MM.1S (cell line): ENCODE measurements at places on chromosomes 7 and 10.
A peak's percentile ranks its signal among the peaks of the same experiment; 100 is the strongest.

GRCh38 chr10:113600569-113600968, 47.7 kb downstream of the HABP2 start:
- H3K4me3 ChIP-seq: no peak overlapping the region
- H3K27me3 ChIP-seq: no peaks in the 10 kb centered on the region
- DNase-seq: no peak
- H3K4me1 ChIP-seq: no peaks in the 10 kb centered on the region

DNA sequence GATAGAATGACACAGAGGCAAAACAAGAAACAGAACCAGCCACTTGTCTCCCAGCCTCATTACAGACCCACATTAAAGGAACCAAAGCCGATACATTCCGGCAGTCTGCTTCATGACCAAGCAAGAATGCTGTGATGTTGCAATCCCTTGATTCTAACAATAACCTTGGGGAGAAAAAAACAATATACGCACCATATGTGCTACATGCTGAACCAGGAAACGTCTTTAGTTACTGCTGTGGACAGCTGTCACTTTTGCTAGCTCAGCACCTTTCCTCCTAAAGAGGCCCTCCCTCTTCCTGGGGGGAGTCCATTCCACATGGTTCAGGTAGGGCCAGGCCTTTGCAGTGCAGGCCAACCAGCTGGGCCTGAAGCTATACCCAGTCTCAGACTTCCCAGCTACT, 79.1 kb downstream of the PRTFDC1 start:
- peak overlapping the region; percentile 70; the same call in 1 of the 2 replicates for H3K27ac ChIP-seq
- DNase-seq: peak; percentile 88
- H3K4me1 ChIP-seq: peaks cover 9% of the 10 kb centered on the region
- H3K4me3 ChIP-seq: no peak overlapping the region
- no peaks in the 10 kb centered on the region for H3K36me3 ChIP-seq
- no peaks in the 10 kb centered on the region for H3K27me3 ChIP-seq

DNA sequence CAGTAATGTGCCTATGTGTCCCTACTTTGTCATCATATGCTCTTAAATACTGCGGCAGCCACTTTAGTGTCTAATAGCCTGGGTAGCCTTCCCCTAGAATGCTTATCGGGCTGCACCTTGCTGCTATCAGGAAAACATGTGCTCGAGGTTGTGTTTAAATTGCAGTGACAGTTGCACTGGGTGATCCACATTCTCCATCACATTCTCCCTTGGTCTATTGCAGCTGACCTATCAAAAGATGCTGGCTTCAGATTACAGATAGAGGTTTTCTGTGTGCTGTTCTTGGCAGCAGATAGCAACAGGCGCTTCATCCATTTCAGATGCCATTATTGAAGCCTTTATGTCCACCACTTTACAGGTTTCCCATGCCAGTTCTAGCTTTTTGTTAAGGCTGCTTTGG, 130.1 kb upstream of the MDFIC start:
- H3K4me3 ChIP-seq: no peak overlapping the region
- no peaks in the 10 kb centered on the region for H3K36me3 ChIP-seq

DNA sequence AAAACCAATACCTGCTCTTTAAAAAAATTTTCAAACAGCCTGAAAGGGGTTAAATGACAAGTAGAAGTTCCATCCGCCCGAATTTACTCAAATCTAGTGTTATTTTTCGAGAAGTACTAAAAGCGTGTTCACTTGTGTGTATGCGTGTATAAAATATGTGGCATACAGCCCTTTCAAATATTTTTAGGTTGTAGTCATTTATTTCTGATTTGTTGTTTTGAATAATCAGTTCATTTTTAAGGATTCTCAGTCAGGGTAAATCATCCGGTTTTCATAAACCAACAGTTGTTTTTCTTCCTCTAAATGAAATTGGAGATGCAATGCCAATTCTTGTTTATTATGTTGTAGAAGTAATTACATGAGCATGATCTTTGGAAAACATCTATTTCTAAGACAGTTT, 6.9 kb upstream of the SUN1 start:
- no peaks in the 10 kb centered on the region for H3K27me3 ChIP-seq
- no peak overlapping the region for H3K27ac ChIP-seq
- H3K36me3 ChIP-seq: peaks cover 12% of the 10 kb centered on the region
- peaks cover 2% of the 10 kb centered on the region for H3K4me1 ChIP-seq

DNA sequence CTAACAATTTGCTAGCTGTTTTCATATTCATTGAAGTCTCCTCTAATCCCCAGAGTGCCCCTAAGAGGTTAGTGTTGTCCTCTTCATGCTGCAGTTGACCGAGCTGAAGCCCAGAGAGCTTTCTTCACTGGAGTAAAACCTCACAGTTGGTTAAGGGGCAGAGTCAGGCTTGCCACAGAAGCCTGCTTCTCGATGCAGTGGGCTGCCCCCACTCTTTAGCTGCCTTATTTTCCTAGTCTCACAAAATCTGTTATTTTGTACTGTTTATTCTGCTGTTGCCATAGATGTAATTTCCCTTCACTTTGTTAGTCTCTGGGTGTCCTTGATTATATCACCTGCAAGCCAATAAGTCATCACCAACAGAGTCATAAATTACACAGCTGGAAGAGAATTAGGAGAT, 56.3 kb upstream of the ZPBP start:
- no peaks in the 10 kb centered on the region for H3K36me3 ChIP-seq
- DNase-seq: no peak
- peaks cover 10% of the 10 kb centered on the region; the same call in 1 of the 2 replicates for H3K4me1 ChIP-seq
- no peaks in the 10 kb centered on the region for H3K27me3 ChIP-seq

GRCh38 chr7:2071133-2071832, 161.5 kb downstream of the MAD1L1 start:
- H3K27ac ChIP-seq: no peak overlapping the region
- no peak overlapping the region for H3K4me3 ChIP-seq
- H3K4me1 ChIP-seq: no peaks in the 10 kb centered on the region
- DNase-seq: no peak

GRCh38 chr7:14666913-14667312, 235.6 kb downstream of the DGKB start:
- no peaks in the 10 kb centered on the region for H3K27me3 ChIP-seq
- no peak overlapping the region for H3K27ac ChIP-seq
- H3K4me1 ChIP-seq: 0 out of 2 replicates have a peak, but pooled peaks cover 6% of the 10 kb centered on the region
- no peak overlapping the region for H3K4me3 ChIP-seq

GRCh38 chr10:492836-493235, 196.6 kb downstream of the DIP2C start:
- H3K4me1 ChIP-seq: no peaks in the 10 kb centered on the region
- no peak overlapping the region for H3K27ac ChIP-seq
- no peak overlapping the region for H3K4me3 ChIP-seq

- H3K4me1 ChIP-seq: no peaks in the 10 kb centered on the region
- H3K4me3 ChIP-seq: no peak overlapping the region
- H3K27me3 ChIP-seq: peaks cover 89% of the 10 kb centered on the region
- DNase-seq: no peak
- no peaks in the 10 kb centered on the region for H3K36me3 ChIP-seq
These were observed 193.0 kb upstream of the SHH start for GRCh38 chr7:156005202-156005691.

GRCh38 chr10:1747590-1748157, 10.3 kb upstream of the ADARB2 start:
- H3K36me3 ChIP-seq: no peaks in the 10 kb centered on the region
- H3K4me1 ChIP-seq: no peaks in the 10 kb centered on the region
- no peak overlapping the region for H3K27ac ChIP-seq
- H3K4me3 ChIP-seq: no peak overlapping the region
- no peaks in the 10 kb centered on the region for H3K27me3 ChIP-seq

GRCh38 chr10:96238646-96239623, 32.4 kb downstream of the BLNK start:
- no peak overlapping the region for H3K27ac ChIP-seq
- no peaks in the 10 kb centered on the region; the same call in 1 of the 2 replicates for H3K36me3 ChIP-seq
- no peak overlapping the region for H3K4me3 ChIP-seq
- no peaks in the 10 kb centered on the region for H3K4me1 ChIP-seq
- DNase-seq: no peak

- H3K27ac ChIP-seq: no peak overlapping the region
- no peak for DNase-seq
- H3K4me1 ChIP-seq: peaks cover 11% of the 10 kb centered on the region; the same call in 1 of the 2 replicates
- H3K36me3 ChIP-seq: 0 out of 2 replicates have a peak, but pooled peaks cover 12% of the 10 kb centered on the region
- H3K27me3 ChIP-seq: no peaks in the 10 kb centered on the region
- H3K4me3 ChIP-seq: no peak overlapping the region
These were observed 39.4 kb downstream of the CHST15 start for GRCh38 chr10:124053971-124054370.

DNA sequence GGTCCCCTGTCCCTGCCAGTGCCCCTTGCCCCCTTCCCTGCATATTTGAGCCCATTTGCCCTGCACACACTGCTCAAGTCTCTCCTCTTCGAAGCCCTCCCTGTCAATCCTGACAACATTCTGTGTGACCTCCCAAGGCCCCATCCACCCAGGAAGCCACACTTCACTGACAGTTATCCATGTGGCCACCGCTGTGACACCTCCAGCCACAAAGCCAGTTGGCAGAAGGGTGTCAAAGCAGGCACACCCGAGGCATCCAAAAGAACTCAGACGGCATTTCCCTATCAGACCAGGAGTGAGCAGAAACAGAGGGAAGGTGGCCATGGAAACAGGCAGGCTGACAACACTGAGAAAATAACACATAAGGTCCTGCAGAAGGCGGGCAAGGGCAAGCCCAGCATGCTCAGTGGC, 4.6 kb downstream of the POLM start:
- no peak overlapping the region for H3K27ac ChIP-seq
- no peaks in the 10 kb centered on the region for H3K4me1 ChIP-seq
- H3K36me3 ChIP-seq: no peaks in the 10 kb centered on the region
- no peak for DNase-seq
- no peak overlapping the region for H3K4me3 ChIP-seq

DNA sequence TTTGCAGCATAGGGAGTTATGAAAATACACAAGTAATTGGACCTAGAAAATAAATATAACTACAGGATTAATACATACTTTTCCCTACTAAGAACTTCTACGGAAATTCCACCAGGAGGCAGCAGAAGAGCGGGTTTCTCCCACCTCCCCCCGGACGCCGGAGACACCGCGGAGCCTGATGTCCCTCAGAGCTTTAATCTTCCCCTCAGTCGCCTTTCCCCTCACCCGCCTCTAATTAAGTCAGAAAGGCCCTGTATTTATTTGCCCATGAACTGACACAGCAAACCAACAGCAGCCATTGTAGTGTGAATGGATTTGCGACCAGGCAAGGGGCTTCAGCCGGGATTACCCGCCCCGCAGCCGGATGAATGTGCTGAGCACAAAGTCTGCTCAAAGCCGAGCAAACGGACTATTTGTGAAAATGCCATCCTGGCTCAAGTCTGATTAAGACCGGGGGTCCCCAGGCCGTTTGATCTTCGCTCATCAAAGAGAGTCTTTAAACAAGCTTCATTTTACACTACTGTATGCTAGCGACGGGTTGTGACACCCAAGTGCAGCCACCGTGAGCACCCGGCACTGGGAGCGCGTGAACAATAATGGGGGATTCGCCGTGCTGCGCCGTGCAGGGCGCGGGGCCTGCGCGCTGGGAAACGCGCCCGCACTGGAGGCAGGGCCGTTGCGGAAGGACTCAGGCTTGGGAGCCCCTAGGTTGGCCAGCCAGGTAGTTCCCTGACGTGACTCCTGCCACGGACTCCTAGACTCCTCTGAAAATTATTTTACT, 5.6 kb upstream of the DKK1 start:
- DNase-seq: peak; percentile 70
- peak overlapping the region; percentile 73 for H3K4me3 ChIP-seq
- no peaks in the 10 kb centered on the region for H3K36me3 ChIP-seq
- H3K27ac ChIP-seq: no peak overlapping the region

GRCh38 chr10:133357285-133358161, at the start of gene FUOM:
Gene FUOM (minus strand): TSS chr10:133358019. CDS start chr10:133358007, 12 bp downstream.
- peaks cover 12% of the 10 kb centered on the region for H3K27me3 ChIP-seq
- H3K27ac ChIP-seq: no peak within 1 kb of the TSS
- H3K36me3 ChIP-seq: no peaks in the 10 kb centered on the region
- DNase-seq: no peak
- H3K4me1 ChIP-seq: no peaks in the 10 kb centered on the region

DNA sequence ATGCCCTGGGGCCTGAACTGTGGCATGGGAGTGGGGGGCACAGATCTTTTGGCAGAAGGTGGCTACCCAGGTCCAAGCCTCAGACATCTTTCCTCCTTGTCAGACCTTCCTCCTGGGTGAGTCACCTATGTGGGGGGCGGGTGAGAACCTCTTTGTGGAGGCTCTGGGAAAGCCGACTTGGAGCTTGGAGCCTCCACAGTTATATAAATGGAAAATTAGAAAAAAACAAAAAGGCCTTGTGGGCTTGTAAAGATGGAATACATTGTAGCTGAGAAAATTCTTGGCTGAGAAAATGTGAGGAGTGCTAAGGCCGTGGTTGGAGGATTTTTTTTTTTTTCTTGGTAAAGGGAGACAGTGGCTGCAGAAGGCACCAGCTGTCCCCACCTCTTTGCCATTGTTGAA, 292.5 kb downstream of the CCDC3 start:
- H3K27ac ChIP-seq: no peak overlapping the region
- H3K4me3 ChIP-seq: no peak overlapping the region
- H3K4me1 ChIP-seq: peaks cover 16% of the 10 kb centered on the region
- no peaks in the 10 kb centered on the region for H3K27me3 ChIP-seq

DNA sequence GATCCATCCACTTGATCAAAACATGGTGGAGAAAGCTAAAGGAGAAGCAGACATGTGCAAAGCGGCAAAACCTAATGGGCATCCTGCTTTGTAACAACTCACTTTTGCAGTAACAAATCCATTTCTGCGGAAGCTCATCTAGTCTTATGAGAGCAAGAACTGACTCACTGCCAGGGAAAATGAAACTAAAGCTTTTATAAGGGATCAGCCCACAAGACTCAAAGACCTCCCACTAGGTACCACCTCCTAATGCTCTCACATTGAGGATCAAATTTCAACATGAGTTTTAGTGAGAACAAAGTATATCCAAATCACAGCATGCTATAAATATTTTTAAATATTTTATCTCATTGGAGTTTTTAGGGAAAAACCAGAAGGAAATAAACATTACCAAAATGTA, 120.1 kb upstream of the GNAI1 start:
- DNase-seq: peak; percentile 66
- no peaks in the 10 kb centered on the region for H3K4me1 ChIP-seq
- no peaks in the 10 kb centered on the region for H3K36me3 ChIP-seq

- no peaks in the 10 kb centered on the region for H3K36me3 ChIP-seq
- H3K4me3 ChIP-seq: no peak overlapping the region
- no peak overlapping the region for H3K27ac ChIP-seq
- DNase-seq: no peak
- H3K4me1 ChIP-seq: no peaks in the 10 kb centered on the region
These were observed 43.4 kb downstream of the IGF2BP3 start for GRCh38 chr7:23426876-23427275.

GRCh38 chr7:4689668-4690067, 7.6 kb downstream of the FOXK1 start:
- H3K4me1 ChIP-seq: 0 out of 2 replicates have a peak, but pooled peaks cover 3% of the 10 kb centered on the region
- H3K27ac ChIP-seq: no peak overlapping the region
- DNase-seq: no peak
- H3K4me3 ChIP-seq: no peak overlapping the region
- H3K36me3 ChIP-seq: no peaks in the 10 kb centered on the region

- no peak overlapping the region for H3K4me3 ChIP-seq
- no peaks in the 10 kb centered on the region for H3K36me3 ChIP-seq
- no peak for DNase-seq
- H3K27me3 ChIP-seq: no peaks in the 10 kb centered on the region
These were observed 183.9 kb downstream of the ANK3 start for GRCh38 chr10:60205741-60206140.

GRCh38 chr7:118052336-118052735, 131.6 kb upstream of the LSM8 start:
- H3K27me3 ChIP-seq: no peaks in the 10 kb centered on the region
- H3K4me1 ChIP-seq: no peaks in the 10 kb centered on the region
- H3K4me3 ChIP-seq: no peak overlapping the region
- no peak overlapping the region for H3K27ac ChIP-seq
- DNase-seq: no peak
- H3K36me3 ChIP-seq: no peaks in the 10 kb centered on the region
